ENCODE measurements at places on chromosomes 12 and 14.
A peak's percentile ranks its signal among the peaks of the same experiment; 100 is the strongest.

GRCh38 chr14:50740856-50741255 is 72.8 kb upstream of the SAV1 start:
- no peak for DNase-seq

DNA sequence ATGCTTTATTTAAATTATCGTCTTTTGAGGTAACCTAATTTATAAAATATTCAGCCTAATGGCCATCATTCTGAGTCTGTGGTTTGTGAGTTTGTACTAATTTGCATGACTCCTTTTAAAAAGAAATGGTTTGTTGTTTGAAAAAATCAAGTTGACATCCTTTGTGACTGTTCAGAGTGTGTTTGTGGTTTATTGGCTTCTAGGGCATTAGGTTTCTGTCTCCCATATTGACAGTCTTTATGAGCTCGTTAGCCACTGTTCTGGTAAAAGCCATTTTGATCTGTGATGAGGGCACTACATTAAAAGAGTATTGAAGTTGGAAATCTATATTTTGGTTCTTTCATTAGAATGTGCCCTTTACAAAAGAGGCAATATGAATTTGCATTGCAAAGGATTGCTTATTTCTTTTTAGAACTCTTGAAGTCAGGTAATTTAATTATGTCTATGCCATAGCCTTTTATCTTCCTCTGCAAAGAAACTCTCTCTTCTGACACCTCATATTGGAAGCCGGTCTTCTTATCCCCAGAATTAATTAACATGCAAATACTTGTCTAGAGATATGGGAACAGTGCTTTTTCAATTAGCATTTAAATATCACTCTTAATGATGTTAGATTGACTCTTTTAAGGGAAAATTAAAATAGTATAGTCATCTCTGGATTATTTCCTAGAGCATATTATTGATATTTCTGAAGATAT is 95.0 kb downstream of the CRADD start:
- DNase-seq, result no peak

DNA sequence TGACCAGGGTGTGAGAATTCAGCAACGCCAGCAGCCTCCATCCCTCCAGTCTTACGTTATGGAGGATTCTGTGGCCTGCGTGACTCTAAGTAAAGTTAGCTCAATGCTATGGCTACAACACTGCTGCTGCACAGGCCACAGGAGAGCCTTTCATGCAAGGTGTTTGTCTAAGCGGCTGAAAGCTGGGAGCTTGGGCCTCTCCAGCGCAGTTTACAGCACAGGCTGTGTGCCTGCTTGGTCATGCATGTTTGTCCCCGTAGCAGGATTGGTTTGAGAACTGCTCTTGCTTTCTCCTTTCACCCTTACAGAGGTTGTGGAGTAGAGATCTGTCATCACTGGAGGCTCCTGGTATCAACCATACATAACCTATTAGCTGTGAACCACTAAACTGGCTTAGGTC is 113.1 kb upstream of the TMCC3 start:
- DNase-seq, result no peak

DNA sequence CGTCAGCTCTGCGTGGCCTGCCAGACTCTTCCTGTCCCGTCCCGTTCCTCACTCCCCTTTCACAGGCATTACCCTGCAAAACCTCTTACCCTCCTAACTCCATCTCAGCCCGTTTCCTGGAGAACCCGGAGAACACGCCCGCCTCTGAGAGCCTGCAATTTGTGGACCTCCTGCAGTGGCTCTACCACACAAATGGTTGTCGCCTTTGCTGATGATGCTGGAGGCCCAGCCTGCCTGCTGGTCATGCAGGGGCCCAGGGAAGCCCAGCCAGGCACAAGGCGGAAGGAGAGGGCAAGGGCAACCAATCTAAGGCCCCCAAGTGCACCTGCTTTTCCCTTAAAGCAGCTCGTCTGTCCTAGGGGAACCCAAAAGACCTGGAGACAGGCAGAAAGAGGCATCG is 22.5 kb downstream of the RFLNA start:
- no peak for DNase-seq

DNA sequence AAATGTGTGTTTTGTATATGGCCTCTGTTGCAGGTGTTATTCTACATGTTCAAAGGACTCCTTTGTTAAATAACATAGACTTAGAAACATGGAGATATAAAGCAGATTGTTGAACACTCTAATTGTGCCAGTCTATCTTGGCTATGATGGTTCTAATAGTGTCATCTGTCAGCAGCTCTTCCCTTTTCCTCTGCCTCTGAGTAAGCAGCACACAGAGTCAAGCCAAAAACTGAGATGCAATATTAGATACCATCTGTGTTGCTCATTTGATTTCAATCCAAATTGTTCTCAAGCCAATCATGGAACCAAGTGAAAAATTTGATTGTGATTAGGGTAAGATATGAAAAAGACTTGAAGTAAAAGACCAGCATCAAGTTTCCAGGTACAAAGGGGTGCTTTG is 871.1 kb upstream of the MGAT4C start:
- DNase-seq, result no peak

DNA sequence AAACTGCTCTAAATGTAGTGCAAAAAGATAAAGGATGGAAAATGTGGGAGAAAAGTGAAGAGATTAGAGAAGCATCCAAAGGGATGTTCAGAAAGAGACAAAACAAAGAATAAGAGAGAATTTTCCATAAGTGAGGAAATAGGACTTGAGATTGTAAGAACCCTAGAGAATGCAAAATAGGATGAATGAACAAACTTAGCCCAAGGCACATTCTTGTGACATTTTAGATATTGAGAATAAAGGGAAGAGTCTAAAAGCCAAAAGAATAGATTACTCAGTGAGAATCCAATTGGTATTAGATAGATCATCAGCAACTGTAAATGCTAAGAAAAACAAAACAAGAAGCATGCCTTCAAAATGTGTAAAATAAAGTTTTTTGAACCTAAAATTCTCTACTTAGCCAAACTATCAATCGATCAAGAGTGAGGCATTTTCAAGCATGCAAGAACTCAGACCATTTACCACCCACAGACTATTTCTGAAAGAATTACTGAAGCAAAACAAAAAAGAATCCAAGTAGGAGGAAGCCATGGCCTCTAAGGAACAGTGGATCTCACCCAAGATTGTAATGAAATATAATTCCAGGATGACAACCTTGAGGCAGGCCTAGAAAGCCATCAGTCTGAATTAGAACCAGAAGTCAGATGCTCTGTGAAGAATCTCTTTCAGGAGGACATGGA is 33.5 kb downstream of the DYRK2 start:
- no peak for DNase-seq

GRCh38 chr12:41361738-41362137 is 173.6 kb downstream of the PDZRN4 start:
- no peak for DNase-seq

DNA sequence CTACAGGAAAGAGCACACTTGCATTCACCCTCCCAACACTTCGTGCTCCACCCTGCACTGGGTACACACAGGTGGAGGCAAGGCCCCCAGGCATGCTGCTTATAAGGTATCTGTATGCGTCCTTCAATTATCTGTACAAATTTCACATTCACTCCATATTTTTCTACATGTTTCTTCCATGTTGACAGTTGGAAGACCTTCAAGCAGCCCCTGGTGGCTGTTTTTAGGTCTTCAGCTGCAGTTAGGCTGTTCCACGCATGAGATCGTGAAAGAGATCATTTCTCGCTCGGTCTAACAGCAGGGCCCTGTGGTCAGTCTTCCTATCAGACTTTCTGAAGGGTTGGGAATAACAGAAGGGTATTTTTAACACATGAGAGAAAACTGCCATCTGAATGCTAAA is 47.1 kb downstream of the PLXNC1 start:
- no peak for DNase-seq

GRCh38 chr12:132186208-132186856 is 42.1 kb downstream of the NOC4L start:
- DNase-seq, result peak; percentile 22

DNA sequence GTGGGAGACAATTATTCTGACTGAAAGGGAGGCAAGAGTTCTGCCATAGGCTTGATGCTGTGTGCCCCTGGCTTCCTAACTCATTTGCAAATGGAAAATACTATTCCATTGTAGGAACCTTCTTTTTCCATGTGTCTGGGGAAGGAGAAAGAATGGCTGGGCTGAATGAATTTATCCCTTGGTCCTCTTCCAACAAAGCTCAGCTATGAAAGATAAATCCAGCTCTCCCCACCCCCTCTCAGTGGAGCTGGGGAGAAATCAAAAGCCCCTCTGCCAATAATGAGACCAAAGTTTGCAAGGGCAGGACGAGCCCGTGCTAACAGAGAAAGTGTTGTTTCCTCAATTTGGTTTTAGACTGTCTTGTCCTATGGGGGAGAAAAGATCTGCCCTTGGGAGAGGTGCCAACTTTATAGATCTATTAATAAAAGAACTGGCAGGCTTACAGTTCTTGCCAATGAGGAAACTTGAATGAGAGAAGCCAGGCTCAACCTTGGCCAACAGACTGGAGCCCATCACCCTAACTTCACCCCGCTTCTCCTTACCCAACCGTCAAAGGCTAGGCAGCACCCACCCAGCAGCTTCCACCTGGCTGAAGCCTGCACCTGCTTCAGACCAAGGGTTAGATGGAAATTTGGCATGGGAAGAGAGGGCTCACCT is 8.9 kb upstream of the TCL1B start:
- DNase-seq, result no peak

- peak; percentile 97 for DNase-seq
These were observed 1.4 kb upstream of the STON2 start for GRCh38 chr14:81401420-81402122.

- DNase-seq, result no peak
These were observed 97.8 kb downstream of the PRKD1 start for GRCh38 chr14:29829851-29830250.

DNA sequence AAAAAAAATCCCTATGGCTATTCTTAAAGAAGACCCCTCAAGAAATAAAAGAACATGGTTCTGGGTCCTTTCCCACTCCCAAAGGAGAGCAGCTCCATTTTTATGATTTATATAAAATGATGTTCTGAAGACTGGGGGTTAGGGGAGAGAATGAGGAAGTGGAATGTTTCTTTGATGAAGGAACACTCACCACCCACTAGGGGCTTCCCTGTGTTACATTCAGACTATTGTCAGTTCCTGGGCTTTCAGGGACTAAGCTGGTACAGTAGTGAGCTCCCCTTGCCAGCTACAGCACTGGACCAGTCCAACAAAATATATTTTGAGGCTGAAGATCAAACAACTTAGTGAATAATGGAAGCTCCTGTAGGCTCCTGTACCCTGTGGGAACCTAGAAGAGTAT is 98.9 kb downstream of the HMGA2 start:
- DNase-seq, result peak; percentile 71

DNA sequence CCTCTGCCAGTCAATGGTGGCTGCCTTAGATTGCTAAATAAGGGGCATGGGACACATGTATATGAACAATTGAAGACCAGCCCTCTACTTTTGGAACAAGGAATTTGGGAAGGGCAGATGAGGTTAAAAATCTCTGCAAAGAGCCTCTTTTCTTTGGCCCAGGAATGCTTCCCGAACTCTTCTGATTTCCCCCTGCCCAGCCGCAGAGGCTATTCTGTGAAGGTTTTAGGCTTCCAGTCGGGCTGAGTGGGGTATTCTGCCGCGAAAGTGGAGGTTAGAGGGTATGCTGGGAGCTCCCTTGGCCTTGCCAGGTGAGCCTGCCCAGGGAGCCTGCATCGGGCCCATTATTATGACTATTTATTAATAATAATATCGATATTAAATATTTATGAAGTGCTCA is 1.2 kb downstream of the POU6F1 start:
- DNase-seq, result no peak
